ENCODE measurements at places on chromosomes 12 and 14. TPM values are rescaled to one million over a fixed set of nuclear protein-coding genes. Genes with fewer than 3 reads are reported as not detected.

Gene PTHLH
- total RNA-seq, result not detected

Gene GPR84
- not detected for total RNA-seq

Gene CISTR
- not detected for total RNA-seq

Gene RFX4
- not detected for total RNA-seq
